Kidney (tissue), 22 donors: ENCODE measurements at places on chromosomes 11 and 22. TPM values are rescaled to one million over a fixed set of nuclear protein-coding genes. Genes with fewer than 3 reads are reported as not detected.

OVOL1 gene
- total RNA-seq = 6.6 TPM

NELL1 gene
- total RNA-seq = 0.31 TPM

GRCh38 chr22:33787645-33788456 is 132.4 kb downstream of the LARGE1 start:
- no peak for DNase-seq

GRCh38 chr11:76293189-76293631 is 86.9 kb upstream of the WNT11 start:
- no peak for DNase-seq
